ENCODE measurements at places on chromosomes 16 and 17. TPM values are rescaled to one million over a fixed set of nuclear protein-coding genes. Genes with fewer than 3 reads are reported as not detected.
A peak's percentile ranks its signal among the peaks of the same experiment; 100 is the strongest.

PTGES3L gene
- 0.29 TPM for total RNA-seq

EPOP gene
- total RNA-seq, result 1.2 TPM

DNA sequence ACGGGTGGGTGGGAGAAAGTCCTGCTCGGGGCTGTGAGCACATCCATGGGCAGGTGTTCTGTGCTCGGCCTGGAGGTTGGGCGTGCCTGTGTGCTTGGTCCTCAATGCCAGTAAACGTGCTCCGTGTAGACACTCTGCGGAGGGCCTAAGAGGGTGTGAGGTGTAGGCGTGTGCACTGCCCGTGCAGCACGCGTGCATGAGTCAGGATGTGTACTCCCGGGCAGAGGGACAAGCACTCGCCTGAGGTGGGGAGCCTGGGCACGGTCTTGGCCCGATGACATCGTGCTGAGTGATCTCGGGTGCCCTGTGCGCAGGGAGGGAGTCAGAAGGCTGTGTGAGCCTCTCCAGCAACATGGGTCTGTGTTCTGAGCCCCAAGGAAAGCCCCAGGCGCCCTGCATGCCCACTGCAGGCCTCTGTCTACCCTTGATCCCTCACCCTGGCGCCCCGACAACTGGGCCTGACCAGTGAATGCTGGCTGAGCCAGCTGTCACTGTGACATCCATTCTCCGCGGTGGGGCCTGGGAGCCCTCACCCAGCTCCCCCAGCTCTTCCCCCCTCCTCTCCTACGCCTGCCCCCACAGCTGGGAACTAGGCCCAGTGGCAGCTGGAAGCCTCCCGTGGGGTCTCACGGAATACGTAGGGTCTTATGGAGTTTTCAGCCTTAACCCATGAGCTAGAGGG lies 23.5 kb upstream of the NXPH3 start:
- peak; percentile 90 for DNase-seq

GRCh38 chr17:46962374-46962790 lies 16.7 kb downstream of the RPRML start:
- no peak for DNase-seq

DNA sequence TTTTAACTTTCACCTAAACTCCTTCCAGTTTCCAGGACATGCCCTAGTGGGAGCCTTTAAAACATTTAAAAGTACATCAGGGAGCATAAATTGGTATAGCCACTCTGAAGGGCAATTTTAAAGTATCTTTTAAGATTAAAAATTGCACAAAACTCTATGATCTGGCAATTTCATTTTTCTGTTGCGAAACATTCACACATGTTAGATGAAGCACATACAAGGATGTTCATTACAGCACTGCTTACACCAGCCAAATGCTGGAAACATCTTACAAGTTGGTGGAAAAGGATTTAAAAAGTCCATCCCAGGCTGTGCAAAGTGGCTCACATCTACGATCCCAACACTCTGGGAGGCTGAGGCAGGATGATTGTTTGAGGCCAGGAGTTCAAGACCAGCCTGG lies 26.4 kb upstream of the LONP2 start:
- DNase-seq, result no peak

- no peak for DNase-seq
Measured at GRCh38 chr17:81436294-81436849, 41.1 kb downstream of the BAHCC1 start.

- no peak for DNase-seq
Measured at GRCh38 chr17:47643116-47643515, 6.6 kb upstream of the KPNB1 start.
